HCT116 (cell line): ENCODE measurements at places on chromosomes 12 and 14.

- DNase-seq, result no peak
These were observed 19.0 kb downstream of the CORO1C start for GRCh38 chr12:108712165-108712924.

DNA sequence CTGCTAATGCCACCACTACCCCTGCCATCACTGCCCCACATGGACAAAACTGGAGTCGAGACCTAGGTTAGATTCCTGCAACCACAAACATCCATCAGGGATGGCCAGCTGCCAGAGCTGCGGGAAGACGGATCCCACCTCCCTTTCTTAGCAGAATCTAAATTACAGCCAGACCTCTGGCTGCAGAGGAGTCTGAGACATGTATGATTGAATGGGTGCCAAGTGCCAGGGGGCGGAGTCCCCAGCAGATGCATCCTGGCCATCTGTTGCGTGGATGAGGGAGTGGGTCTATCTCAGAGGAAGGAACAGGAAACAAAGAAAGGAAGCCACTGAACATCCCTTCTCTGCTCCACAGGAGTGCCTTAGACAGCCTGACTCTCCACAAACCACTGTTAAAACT is 7.1 kb upstream of the OAS2 start:
- no peak for DNase-seq

DNA sequence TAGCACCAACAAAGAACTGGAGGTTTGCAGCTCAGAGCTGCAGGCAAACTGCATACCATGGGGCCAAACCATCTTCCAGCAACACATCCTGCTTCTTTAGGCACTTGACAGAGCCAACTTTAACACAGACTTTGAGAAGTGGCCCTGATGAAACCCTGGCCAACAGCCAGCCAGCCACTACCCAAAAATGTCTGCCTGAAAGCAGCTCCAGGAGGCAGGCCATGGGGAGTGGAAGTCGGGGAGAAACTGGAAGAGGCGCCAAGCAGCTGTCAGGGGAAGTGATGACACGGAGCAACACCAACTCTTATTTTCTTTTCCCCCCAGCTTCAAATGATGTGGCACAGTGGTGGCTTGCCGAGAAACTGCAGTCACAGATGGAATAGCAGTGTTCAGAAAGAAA is 110.9 kb upstream of the PLXNC1 start:
- no peak for DNase-seq

DNA sequence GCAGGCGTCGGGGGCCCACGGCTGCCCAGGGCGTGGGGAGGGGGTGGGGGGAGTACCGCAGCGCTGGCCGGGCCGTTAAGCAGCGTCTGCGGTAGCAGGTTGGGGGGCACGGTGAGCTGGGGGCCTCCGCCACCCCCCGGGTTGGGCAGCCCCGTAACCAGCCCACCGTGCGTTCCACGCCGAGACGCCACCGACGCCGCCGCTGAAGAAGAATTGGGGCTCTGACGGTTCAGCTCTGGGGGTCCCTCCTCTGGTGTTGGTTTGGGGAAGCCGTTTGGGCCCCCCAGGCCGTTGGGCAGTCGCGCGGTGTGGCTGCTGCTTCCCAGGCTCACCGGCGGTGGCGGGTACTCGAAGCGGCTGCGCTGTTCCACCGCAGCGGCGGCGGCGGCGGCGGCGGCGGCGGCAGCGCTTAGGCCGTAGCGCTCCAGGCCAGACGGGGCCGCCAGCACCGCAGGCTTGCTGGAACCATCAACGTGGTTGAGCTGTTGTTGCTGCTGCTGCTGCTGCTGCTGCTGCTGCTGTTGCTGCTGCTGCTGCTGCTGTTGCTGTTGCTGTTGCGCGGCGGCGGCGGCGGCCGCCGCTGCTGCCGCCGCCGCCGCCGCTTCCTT is 1.5 kb downstream of the IRF2BPL start:
- DNase-seq, result no peak

DNA sequence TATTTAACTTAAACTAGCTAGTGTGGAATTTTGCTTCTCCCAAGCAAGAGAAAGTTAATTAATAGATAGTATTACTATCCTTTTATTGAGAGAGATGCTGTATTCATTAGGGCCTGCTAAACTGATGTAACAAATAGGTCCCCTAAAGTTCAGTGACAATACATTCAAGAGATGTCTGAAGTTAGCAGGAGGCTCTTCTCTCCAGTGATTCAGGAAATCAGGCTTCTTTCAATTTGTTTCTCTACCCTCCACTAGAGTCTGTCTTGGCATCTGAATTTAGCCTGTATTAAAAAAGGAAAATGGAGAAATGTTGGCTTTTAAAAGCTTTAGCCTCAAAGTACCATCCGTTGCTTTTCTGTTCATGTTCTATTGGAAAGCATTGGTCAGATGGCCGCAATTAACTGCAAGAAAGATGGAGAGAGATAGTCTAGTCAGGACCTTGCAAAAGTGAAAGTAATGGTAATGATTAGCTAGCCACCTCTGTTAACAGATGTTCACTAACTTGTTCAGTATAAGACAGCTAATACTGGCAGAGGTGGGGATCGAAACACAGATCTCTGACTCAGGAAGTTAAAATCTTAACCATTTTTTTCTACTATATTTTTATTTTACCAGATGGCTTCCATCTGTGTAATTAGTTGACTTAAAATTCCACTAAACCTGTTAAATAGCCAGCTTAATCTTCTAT is 786.8 kb downstream of the TMTC2 start:
- no peak for DNase-seq

GRCh38 chr12:64890873-64891468 is 66.5 kb downstream of the TBC1D30 start:
- DNase-seq, result peak; percentile 51

DNA sequence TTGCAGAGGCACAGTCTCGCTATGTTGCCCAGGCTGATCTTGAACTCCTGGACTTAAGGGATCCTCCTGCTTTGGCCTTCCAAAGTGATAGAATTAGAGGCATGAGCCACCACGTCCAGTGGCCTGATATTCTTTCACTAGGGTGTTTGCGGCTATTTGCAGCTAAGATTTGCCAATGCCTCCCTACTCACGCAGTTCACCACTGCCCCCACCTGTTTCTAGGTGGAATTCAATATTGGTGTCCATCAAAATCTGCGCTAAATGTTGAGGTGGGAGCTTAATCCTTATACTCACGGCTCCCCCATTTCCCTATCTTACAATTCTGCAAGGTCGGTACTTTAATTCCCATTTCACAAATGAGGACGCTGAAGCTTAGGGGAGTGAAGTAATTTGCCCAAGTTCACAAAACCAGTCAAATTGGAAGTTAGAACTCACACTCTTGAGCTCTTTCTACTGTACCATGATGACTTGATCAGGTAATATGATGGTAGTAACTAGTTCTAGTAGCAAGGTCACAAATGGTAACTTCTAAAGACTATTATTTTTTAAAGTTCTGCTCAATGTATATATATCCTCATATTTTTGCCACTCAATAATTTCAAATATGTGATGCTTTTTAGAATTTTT is 22.1 kb upstream of the LRRC9 start:
- DNase-seq, result peak; percentile 10

DNA sequence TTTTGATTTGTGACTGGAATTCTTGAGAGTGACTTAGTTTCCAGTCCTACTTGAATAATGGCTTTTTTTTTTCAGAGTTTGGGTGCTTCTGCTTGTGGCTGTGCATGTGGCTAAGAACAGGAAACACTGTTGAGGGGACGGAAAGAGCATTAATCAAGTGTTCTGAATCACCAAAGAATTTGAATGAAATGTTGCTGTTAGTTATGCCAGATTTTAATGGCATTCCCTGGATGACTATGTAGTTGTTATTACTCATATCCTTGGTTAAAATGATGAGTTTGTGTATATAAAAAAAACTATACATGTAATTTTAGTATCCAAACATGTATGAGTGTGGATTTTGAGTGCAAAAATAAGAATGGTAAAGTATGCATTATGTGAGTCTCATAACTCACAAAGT is 347.9 kb downstream of the BCAT1 start:
- no peak for DNase-seq

DNA sequence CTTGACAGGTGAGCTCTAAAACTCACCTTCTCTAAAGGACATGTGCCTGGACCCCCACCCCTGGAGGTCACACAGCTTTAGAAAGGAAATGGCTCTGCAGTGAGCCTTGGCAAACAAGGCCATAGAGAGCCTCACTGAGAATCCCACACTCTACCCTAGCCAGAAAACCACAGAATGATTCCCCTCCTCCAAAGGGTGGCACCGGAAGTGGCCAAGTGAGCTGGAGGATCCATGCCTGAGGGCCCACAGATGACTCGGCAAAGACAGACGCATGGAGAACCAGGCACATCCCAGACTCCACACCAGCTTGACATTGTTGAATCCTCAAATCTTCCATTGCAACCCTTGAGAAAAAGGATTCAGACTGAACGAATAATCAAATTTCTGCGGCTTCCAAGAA is 54.2 kb upstream of the PTHLH start:
- DNase-seq, result no peak

GRCh38 chr14:35730871-35731270 is 78.2 kb downstream of the RALGAPA1 start:
- DNase-seq, result no peak

GRCh38 chr14:96150214-96150613 is 54.4 kb upstream of the BDKRB2 start:
- DNase-seq, result no peak

DNA sequence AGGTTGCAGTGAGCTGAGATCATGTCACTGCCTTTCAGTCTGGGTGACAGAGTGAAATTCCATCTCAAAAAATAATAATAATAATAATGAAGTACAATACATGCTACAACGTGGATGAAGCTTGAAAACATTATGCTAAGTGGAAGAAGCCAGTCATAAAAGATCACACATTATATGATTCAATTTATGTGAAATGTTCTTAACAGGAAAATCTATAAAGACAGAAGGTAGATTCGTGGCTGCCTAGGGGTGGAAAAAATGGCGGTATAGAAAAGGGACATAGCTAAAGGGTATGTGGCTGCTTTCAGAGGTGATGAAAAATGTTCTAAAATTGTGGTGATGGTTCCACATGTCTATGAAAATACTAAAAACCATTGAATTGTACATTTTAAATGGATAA is 41.0 kb upstream of the AMIGO2 start:
- no peak for DNase-seq

DNA sequence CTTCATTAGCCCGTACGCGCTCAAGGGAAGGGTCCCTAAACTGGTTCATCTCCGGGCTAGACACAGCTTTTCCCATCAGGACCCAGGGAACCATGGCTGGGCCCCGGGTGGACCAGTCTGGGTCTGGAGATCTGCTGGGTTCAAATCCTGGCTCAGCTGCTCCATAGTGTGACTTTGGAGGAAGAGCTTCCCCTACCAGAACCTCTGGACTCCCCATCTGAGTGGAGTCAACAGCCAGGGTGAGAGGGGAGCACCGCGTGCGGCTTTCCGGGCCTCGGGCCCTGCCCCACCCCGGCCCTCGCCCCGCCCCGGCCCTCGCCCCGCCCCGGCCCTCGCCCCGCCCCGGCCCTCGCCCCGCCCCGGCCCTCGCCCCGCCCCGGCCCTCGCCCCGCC is 41.2 kb downstream of the BEGAIN start:
- DNase-seq, result no peak

DNA sequence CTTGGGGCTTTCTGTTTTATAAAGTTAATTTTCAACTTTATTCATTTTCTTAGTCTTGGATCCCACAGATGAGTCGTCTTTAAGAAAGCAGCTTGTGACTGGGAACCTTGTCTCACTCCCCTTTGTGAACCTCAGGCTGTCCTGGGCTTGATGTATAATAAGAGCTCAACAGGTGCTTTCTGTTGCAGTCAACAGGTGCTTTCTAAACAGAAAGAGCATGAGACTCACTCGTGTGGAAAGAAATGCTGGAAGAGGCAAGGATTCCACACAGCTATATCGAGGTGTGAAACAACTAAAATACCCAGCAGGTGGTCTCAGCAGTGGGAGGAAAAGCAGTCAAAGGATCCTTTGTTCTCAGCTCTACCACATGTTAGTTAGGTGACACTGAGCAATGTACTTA is 398.9 kb downstream of the EGLN3 start:
- DNase-seq, result no peak

DNA sequence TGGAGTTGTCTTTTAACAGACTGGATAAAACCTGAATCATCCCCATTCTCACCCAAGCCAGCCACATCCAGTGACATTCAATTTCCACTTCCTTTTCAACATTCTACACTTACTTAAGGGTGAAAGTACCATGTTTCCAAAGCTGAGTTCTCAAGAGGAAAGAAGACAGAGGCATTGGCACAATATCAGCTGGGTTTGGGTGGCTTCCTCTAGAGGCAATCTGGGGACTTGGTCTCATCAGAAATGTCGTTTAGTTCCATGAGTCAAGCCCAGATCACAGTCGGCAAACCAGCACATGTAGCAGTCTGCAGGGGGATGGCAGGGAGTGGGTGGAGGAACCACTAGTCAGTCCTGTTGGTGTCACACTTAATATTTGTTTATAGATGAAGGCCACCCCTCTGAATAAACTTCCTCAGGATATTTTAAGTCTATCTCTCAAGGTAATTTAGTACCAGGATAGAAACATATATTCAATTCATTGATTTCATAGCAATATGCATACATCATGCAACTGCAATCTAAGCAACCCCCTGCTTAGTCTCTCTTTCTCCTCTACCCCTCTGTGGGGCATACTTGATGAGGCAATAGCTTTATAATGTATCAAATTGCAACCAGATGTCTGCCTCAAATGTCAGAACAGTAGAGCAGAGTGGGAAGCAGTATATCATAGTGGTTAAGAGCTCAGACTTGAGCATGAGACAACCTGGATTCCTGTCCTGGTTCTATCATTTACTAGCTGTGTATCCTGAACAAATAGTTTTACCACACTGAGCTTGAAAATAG is 3.0 kb downstream of the SRRM4 start:
- no peak for DNase-seq

GRCh38 chr14:35534873-35535482 is 1.0 kb downstream of the INSM2 start:
- DNase-seq, result no peak

DNA sequence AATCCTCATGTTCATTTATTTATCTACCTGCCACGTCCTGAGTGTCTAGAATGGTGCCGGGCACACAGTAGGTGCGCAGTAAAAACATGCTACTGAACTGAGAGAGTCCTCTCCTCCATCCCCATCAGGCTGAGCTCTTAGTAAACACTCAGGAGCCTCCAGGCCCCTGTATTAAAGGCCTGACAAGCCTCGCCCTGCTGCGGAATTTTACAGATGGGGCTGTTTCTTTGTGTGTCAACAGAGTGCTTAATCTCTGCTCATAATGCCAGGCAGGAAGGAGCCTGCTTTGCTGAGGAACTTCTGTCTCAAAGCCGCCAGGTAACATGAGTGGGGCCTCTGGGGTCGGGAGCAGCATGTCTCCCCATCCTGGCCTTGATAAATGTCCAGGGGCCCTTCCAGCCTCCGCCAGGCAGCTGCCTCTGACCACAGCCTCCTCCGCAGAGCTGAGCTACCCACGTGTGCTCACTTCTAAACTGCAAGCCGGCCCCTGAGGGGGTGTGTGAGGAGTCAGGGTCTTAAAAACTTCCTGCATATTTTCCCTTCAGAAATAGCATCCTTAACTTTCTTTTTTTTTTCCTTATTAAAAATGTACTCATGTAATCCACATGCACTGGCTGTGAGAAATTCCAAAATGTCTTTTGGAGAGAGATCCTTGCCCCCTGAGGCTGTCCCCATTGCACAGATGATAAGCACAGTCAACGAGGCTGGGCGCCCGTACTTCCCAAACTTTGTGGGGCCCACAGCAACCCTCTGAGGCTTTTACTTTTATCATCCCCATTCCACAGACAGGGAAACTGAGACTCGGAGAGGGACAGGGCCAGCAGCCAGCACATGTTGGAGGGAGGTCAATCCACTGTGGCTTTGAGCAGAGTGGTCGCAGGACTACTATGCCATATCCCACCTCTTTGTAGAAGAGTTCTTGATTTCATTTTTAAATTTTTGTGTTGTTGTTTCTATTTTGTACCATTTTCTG is 116.0 kb upstream of the NCOR2 start:
- no peak for DNase-seq
